ENCODE measurements at places on chromosomes 3 and 15.

DNA sequence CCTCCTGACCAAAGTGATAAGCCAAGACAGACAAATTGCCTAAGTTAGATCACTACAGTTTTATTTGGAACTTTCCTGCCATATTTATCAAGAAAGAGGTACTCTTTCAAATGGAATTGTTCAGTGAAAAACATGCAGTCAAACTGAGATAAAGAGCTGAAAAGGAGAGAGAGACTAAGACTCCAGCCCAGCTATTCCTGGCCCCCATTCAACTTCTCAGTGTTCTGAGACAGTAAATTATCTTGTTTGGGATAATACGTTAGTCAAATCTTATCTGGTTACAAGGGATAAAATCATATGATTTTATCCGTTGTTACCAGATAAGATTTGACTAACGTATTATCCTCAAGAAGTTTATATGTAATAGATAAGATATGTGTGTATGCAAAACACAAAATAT is 67.6 kb upstream of the CMC1 start:
- no peak for DNase-seq

GRCh38 chr15:51588966-51589365 is 33.6 kb downstream of the DMXL2 start:
- no peak for DNase-seq

DNA sequence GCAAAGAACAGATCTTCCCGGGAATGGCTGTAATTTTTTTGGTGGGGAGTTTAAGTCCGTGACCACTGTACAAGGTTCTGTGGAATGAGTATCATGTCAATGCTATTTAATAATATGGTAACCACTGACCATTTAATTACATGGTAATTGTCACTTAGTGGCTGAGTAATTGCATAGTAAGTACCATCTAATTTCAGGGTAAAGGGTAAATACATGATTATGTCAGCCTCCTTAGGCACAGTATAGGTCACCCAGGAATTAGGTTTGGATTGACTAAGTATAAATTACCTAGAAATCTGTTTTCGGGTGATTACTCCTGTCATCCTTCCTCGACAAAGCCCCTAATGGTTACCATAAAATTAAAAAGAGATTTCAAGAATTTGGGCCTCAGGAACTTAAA is 120.1 kb upstream of the AGBL1 start:
- no peak for DNase-seq

- DNase-seq, result no peak
Observed at GRCh38 chr15:58065445-58066041, at the start of gene ALDH1A2. Gene ALDH1A2, minus strand, starts transcription at chr15:58065711. Its CDS starts 61 bp downstream, at chr15:58065650.

DNA sequence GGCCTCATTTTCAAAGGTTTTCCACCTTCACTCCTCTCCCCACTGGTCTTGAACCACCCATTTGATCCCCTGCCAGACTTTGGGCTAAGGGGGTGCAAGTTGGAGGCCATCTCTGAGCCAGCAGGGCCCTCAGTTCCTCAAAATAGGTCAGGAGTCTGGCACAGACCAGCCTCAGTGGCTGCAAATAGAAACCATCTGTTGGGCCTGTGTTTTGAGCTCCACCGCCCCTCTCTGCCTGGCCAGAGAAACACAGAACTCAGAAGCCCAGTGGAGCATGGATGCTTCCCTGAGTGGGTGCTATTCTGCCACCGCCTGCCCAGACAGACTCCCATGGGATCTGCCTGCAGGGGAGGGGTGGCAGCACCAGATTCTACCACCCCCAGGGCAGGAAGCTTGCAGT is 56.3 kb downstream of the CORO2B start:
- DNase-seq, result no peak

GRCh38 chr15:61830536-61831330 is 229.5 kb downstream of the VPS13C start:
- DNase-seq, result no peak

GRCh38 chr3:73296859-73297258 is 235.4 kb downstream of the EBLN2 start:
- DNase-seq, result no peak

Measured in bone marrow (tissue), 2 donors.